ENCODE measurements at places on chromosomes 5 and 9.

DNA sequence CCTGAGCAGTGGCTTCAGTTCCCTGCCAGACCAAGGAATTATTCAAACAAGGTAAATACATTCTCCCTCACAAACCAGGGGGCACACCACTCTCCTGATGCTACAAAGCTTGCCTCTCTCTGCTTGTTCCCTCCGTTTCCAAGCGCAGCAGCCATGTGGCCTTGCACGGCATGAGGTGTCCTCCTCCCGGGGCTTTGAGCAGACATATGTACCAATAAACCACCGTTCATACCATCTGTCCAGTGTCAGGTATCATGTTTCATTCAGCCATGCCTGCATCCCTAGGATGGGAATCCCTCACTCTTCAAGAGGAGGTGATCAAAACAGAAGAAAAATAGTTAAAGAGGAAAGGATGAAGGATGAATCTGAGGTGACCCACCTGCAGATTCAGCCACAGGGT is 282.7 kb downstream of the ENC1 start:
- DNase-seq: no peak

GRCh38 chr5:107812570-107813141 is 141.9 kb upstream of the EFNA5 start:
- no peak for DNase-seq

- DNase-seq: no peak
Measured at GRCh38 chr5:110865400-110866094, 126.7 kb downstream of the SLC25A46 start.

DNA sequence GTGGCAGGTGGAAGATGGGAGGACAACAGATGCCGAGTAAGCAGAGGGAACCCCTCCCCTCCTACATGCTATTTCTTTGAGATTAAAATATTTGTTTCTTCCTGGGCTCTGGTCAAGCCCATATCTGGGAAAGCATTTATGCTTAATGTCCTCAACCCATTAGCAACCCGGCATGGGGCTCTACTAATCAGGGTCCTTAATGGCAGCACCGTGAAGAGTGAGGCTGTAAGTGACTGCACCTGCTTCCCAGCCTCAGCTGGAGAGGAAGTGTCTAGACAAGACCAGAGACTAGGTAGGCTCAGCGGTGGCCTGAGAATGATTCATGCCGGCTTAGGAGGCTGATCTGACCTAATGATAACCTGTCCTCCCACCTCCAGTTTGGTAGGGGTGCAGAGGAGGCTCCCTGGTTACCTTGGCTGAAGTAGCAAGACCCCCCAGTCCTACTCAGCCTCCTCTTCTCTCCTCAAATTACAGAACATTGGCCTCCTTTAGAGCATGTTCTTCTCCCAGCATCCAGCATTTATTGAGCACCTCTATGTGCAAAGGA is 61.3 kb upstream of the HSPA9 start:
- DNase-seq: no peak

GRCh38 chr9:101275769-101276250 is 109.0 kb downstream of the BAAT start:
- DNase-seq: no peak

DNA sequence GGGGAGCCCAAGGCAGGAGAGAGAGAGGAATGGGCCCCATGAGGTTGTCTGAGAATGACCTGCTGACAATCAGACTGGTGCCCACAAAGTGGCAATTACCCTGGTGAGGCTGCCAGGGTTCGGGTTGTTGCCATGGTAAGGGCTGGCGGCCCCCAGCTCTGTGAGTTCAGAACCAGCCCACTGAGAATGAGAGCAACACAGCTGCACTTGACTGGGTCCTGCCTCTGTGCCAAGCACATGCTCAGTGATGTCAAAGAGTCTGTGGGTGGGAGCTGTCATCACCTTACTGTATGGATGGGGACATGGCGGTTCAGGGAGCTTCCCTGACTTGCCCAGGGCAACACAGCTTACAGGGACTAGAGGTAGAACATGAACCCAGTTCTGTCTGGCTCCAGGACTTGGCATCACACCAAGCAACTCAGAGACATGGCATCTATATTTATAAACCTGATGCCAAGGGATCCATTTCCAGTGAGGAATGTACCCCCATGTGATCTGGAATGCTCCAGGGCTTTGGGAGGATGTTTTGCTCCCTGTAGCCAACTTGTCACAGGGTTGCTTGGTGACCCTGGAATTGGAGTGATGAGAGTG is 38.2 kb upstream of the TEX48 start:
- no peak for DNase-seq

DNA sequence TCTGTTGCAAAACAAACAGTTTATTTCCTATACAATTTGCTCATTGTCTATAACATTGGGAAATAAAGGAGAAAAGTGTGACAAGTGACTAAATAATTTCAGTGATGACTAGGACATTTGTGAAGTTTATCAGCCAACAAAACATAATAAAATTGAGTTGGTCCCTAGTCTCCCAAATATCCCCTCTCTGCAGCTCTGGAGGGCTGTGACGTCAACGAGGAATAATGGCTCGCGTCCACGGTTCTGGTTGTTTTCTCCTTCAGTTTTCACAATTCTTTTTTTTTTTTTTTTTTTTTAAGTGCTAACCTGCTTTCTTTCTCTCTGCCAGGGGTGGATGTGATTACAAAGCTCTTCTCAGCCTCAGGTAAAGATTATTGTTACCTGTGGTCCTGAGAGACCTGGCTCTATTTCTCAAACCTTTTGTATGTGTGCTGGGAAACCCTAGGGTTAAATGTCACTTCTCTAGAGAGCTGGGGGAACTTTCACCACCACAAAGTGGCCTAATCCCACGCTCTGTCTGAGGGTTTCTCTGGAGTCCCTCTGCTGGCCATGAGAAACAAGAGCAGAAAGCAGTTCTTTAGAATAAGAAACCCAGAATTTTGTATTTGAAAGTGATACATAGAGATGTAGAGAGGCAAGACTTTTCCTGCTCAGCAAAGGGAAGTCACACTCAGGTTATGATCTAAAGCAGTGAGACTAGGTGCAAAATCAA is 36.2 kb upstream of the ANKRD55 start:
- no peak for DNase-seq

DNA sequence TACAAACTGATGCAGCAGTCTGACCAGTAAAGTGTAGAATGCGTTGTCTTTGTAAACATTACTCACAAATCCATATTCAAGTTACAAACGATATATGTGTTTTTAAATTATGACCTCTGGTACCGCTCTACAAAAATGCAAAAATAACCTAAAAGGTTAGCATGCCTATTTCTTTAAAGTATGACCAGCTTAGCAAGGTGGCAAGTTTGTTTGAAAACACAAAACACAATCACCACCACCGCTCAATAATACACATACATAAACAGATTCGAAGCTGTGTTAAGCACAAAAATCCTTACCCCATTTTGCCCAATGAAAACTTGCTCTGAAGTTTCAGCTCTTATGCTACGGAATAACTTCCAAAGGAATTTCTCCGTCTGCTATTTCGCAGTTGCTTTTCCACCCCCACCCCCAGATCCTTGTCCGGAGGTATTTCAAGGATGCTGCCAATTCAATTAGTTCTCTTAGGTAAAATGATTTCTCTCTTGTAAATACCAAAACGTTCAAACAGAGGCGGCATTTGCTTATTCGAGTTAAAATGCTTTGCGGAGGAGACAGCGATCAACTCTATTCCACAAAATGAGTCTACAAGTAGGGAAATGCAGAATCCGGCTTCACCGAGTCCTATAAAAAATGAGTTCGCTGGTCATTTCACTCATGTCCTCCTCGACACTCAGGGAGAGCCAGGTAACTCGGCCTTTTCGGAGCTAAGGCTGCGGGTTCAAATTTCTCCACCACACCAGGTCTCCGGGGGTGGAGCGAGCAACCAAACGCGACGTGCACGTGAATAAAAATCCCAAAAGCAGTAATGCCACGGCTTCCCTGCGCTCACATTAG is 1.2 kb downstream of the HOMER1 start:
- DNase-seq: no peak

- no peak for DNase-seq
Measured at GRCh38 chr9:93183663-93184431, at the start of gene WNK2. WNK2 (plus strand) TSS chr9:93184139; CDS start chr9:93184930, 791 bp downstream.

- no peak for DNase-seq
Measured at GRCh38 chr9:78239506-78239905, 3.6 kb downstream of the CEP78 start.

GRCh38 chr5:113205807-113206206 is 229.0 kb downstream of the TSSK1B start:
- no peak for DNase-seq

DNA sequence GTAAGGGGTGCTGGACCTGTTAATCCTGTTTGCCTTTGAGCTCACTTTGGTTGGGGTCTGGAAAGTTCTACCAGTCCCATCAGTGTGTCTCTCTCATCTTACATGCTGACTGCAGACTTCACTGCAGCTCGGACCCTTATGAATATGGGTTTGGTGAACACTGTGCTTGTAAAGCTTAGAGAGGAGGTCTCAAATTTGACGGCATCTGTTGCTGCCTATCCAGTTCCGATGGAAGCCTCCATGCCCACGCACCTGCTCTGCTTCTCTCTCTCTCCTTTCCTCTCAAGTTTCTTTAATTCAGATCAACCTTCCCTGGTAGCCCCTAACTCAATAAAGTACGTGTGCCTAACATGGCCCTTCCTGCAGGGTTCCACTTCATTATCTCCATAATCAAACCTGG is 217.9 kb downstream of the HSPA4 start:
- no peak for DNase-seq

DNA sequence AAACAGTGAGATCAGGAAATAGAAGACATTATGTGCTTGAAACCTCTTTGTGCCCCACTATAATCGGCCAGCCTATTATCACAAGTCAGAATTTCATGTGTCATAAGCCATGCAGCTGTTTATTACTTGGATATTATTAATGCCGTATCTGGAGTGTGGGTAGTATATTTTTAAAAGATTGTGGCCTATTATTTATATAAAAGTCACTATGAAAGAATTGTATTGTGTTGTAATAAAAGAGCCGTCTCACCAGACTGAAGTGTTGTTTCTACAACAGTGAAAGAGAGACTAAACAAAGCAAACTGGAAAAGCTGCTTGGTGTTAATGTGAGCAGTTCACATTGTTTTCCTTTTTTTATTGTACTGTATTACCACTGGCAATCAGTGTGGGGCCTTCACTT is 449.1 kb downstream of the PSAT1 start:
- no peak for DNase-seq

- DNase-seq: no peak
Measured at GRCh38 chr9:135587658-135588057, 26.1 kb downstream of the PAEP start.

- DNase-seq: no peak
Measured at GRCh38 chr5:119840175-119840574, 210.8 kb downstream of the FAM170A start.

- no peak for DNase-seq
Measured at GRCh38 chr5:76690704-76691466, 25.0 kb upstream of the F2R start.

DNA sequence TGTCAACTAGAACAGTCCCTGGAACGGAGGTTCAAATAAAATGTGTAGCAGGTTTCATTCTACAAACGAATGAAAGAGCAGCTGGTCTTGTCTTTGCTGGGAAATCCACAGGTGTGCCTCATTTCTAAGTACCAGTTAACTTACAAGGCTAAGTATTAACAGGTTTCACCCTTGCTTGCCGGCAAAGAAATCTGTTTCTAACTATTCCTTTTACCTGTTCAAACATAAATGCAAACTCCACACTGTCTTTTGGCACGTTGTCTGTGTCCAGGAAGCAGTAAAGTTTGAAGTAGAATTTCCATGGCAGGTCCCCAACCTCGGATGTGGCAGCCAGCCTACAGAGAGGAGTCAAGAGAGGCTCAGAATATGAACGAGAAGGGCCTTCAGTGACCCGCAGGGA is 54.4 kb upstream of the RETREG1 start:
- DNase-seq: no peak

DNA sequence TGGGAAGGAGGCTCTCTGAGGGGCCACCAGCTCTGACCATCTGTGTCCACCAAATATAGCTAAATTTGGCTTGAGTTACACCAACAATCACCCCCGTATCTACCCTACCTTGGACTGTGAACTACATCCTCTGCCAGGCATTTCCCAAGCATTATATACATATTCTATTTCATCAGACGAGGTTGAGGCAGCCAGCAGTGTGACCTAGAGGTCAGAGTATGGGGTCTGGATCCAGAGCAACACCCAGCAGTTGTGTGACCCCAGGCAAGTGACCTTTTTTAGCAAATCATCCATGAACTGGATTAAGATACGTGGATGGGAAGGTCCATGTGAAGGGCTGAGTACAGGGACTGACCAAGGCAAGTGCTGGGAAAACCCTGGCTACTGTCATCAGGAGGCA is 180.6 kb downstream of the HSPA4 start:
- no peak for DNase-seq

GRCh38 chr9:125659954-125660353 is 47.1 kb downstream of the MAPKAP1 start:
- no peak for DNase-seq

DNA sequence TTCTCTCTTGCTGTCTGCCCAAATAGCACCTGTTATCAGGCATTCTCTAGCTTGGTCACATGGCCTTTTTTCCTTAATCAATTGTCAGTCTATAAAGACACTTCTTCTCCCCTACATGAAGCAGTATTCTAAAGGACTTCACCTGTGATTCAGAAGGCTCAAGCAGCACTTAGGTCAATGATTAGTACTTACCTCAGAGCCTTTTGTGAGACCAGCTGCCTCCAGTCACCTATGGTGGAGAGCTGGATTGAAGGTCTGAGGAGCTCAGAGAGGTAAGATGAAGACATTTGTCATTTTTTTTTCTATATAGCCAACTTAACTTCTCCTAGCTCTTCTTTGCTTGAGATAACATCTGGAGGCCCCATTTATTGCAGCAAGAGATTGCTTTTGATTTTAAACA is 278.3 kb upstream of the PCSK5 start:
- DNase-seq: no peak

- DNase-seq: no peak
Measured at GRCh38 chr9:4489919-4490704, at the start of gene SLC1A1. SLC1A1 (plus strand) TSS chr9:4490468; CDS start chr9:4490680, 212 bp downstream.

- DNase-seq: no peak
Measured at GRCh38 chr5:143592648-143593047, 189.2 kb upstream of the NR3C1 start.

GRCh38 chr5:181217111-181217802 is 5.8 kb upstream of the TRIM41 start:
- peak; percentile 79 for DNase-seq

DNA sequence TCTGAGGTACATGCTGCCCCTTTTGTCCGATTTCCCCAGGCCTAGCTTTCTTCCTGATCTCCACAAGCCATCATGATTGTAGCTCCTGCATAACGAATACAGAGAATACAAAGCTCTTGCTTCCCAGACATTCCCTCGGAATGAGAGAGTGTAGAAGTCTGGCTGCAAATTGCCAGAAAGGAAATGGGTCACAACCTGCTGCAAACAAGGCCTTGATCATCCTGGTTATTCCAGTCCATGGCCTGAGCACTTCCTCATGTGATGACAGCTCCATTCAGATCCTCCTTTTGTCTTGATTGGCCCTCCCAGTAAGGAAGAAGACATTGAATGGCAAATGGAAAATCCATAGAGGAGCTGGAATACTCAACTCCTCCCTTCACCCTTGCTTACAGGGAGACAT is 136.0 kb upstream of the ADRA1B start:
- DNase-seq: no peak

- no peak for DNase-seq
Measured at GRCh38 chr9:121744687-121745395, 93.4 kb downstream of the DAB2IP start.
